Glutamatergic neuron (in vitro differentiated cells): ENCODE measurements at places on chromosomes 3 and 15. TPM values are rescaled to one million over a fixed set of nuclear protein-coding genes. Genes with fewer than 3 reads are reported as not detected.

EFHB gene
- total RNA-seq: 0.76 TPM

MYRIP gene
- total RNA-seq: 1.8 TPM

DNA sequence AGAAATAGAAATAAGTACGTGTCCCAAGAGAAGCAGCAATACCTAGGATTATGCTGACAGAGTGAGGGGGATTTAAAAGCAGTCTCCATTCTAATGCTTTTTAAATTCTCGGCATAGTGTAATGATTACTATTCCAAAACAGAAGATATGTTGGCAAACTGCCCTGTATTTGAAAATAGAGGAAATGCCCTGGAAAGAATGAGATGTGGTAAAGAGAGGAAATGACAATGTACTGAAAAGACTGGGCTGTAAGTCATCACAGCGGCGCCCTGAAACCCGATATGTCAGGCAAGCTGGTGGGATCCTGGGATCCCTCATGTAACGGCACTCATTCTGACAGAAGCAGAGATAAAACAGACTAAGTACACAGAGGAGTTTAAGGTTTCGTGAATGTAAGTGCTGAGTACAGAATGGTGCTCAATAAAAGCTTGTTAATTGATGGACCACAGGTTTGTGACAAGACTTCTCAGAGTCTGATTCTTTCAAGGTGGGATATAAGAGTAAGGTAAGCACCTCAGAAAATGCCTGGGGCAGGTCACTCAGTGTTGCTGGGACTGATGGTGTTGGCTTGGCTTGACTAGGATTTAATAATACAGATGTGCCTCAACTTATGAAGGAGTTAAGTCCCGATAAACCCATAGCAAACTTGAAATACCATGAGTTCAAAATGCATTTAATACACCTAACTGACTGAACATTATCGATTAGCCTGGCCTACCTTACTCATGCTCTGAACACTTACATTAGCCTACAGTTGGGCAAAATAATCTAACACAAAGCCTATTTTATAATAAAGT lies 91.4 kb downstream of the NFKBIZ start:
- H3K4me1 ChIP-seq: no peaks in the 10 kb centered on the region
- DNase-seq: peak; percentile 29
- no peaks in the 10 kb centered on the region for H3K27me3 ChIP-seq
- H3K4me3 ChIP-seq: no peak overlapping the region
- H3K27ac ChIP-seq: no peak overlapping the region

DNA sequence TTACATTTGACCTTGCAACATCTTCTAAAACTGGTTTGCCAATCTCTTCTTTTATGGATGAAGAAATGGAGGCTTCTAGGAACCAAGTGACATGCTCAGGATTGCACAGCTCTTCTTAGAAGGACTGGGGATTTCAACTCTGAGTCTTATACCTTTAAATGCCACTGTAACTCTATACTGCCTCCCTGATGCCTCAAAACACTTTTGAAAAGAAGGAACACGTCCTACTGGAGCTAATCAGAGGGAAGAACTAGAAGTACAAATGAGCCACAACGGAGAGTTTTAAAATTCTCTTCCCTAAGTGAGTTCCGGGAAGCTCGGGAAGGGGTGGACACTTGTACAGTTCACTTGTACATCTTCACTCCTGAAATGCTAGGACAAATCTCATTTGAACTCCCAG lies 949 bp upstream of the MITF start:
- H3K36me3 ChIP-seq: no peaks in the 10 kb centered on the region
- H3K4me1 ChIP-seq: peaks cover 4% of the 10 kb centered on the region
- H3K4me3 ChIP-seq: peak overlapping the region; percentile 90
- peaks cover 9% of the 10 kb centered on the region for H3K27me3 ChIP-seq
- H3K27ac ChIP-seq: no peak overlapping the region

GRCh38 chr15:31261266-31262142 lies 65.1 kb upstream of the KLF13 start:
- no peak overlapping the region for H3K4me3 ChIP-seq
- peaks cover 11% of the 10 kb centered on the region for H3K4me1 ChIP-seq
- DNase-seq: no peak
- H3K36me3 ChIP-seq: no peaks in the 10 kb centered on the region
